ENCODE measurements at places on chromosomes 6 and 20. TPM values are rescaled to one million over a fixed set of nuclear protein-coding genes. Genes with fewer than 3 reads are reported as not detected.

The PLTP gene
- 13.4 TPM for total RNA-seq

The SNAI1 gene
- 3.7 TPM for total RNA-seq

The DXO gene
- 14.2 TPM for total RNA-seq

The HACE1 gene
- 20.8 TPM for total RNA-seq

The CST4 gene
- not detected for total RNA-seq

The SNHG17 gene
- 23.3 TPM for total RNA-seq

The TRMT6 gene
- 8.8 TPM for total RNA-seq

The BTN1A1 gene
- total RNA-seq: not detected

The PXDC1 gene
- total RNA-seq: 81.1 TPM

The ZKSCAN8 gene
- 22.6 TPM for total RNA-seq

The IL20RA gene
- total RNA-seq: not detected

The TMEM244 gene
- total RNA-seq: not detected

The TRIM10 gene
- not detected for total RNA-seq

The ID4 gene
- 0.13 TPM for total RNA-seq

The FRMD1 gene
- not detected for total RNA-seq

The TMEM74B gene
- total RNA-seq: 0.79 TPM

The POU5F1 gene
- total RNA-seq: not detected

The CDSN gene
- not detected for total RNA-seq

The PTCRA gene
- total RNA-seq: not detected

The SLC12A5 gene
- under 0.01 TPM for total RNA-seq

Measured in thoracic aorta endothelial cell (primary cell).